ENCODE measurements at places on chromosomes 6 and 20.

DNA sequence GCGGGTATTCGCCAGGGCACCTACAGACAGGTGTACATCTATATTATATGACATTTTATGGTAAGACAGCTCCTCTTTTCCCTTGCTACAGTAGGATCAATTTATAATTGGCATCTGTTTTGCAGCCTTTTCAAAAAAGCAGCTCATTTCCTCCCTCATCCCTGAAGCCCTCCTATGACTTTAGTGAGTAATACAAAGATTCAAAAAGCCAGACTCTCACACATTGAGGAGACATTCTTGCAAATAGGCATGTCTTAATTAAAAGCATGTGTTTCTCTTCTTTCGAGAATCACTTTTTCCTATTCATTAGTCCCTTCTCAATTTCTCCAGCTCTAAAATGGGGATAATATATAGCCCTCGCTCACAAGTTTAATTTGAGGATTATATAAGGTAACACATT lies 283.4 kb downstream of the TBC1D7 start:
- no peak for DNase-seq

DNA sequence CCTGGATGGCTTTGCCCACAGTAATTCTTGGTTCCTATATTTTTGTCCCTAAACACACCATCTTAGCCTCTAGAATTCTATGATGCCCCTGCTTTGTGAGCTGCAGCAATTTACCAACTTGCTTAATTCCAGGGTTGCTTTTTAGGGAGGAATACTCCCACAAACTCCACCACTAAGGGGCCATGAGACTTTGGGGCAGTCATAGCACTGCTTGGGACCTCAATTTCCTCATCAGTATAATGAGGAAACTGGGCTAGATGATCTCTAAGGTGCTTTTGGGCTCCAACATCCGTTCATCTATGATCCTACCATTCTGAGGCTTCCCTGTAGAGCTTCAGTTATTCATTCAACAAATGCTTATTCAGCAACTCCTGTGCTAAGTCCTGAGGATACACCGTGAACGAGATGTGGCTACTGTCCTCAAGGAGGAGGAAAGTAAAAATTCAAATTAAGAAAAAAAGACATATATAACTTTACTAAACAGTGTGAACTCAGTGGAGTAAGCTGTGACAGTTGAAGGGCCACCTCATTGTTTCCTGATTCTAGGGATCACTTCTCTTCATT lies 75.3 kb downstream of the PRDM1 start:
- no peak for DNase-seq

- no peak for DNase-seq
These were observed 109.3 kb downstream of the RNF144B start for GRCh38 chr6:18496462-18496861.

- peak; percentile 70 for DNase-seq
These were observed 28.1 kb downstream of the PDYN start for GRCh38 chr20:1965520-1966351.

- no peak for DNase-seq
These were observed 93.7 kb downstream of the TCP11 start for GRCh38 chr6:35047265-35048011.

- DNase-seq = no peak
These were observed 706 bp upstream of the TUBB2B start for GRCh38 chr6:3228046-3228671.

DNA sequence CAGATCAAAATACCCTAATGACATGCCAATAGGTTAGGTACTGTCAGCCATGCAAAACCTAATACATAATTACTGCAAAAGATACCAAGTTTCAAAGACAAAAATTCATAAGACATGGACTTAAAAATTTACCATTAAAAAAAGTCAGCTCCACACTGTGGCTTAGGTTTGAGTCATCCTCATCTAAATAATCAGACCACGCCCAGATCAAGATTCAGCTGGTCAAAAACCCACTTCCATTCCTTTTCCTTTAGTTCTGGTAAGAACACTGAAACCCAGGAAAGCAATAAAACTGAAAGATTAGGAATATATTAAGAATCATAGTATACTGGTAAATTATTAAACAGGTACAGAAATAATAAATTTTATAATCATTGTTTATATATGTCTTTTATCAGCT lies 81.0 kb upstream of the ASF1A start:
- DNase-seq = no peak
